ENCODE measurements at places on chromosomes 5 and 9. TPM values are rescaled to one million over a fixed set of nuclear protein-coding genes. Genes with fewer than 3 reads are reported as not detected.

Gene SLC6A18
- total RNA-seq, result not detected

Gene OTP
- not detected for total RNA-seq

Gene PCDHB11
- total RNA-seq, result 1.1 TPM

Gene GABRA6
- total RNA-seq, result not detected

Gene GLRA1
- total RNA-seq, result not detected

GRCh38 chr5:111960476-111961215, 203.7 kb upstream of the NREP start:
- DNase-seq, result no peak

DNA sequence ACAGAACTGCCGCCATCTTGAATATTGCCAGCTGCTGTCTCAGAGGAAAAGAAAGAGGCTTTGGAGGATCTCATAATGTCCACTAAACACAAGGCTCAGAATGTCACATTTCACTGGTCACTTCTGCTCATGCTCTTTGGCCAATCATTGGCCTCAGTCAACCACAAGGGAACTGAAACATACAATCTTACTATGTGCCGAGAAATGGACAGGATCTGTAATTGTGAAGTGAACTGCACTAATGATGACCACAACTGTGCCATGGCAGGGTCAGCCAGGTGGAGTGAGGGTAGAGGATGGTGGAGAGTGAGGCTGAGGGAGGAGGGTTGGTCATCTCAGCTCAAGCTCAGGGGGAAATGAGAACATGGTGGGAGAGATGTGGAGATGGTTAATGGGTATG, 32.8 kb downstream of the GDNF start:
- no peak for DNase-seq

- DNase-seq, result no peak
Measured at GRCh38 chr9:19375538-19375937, 4.5 kb downstream of the RPS6 start.

DNA sequence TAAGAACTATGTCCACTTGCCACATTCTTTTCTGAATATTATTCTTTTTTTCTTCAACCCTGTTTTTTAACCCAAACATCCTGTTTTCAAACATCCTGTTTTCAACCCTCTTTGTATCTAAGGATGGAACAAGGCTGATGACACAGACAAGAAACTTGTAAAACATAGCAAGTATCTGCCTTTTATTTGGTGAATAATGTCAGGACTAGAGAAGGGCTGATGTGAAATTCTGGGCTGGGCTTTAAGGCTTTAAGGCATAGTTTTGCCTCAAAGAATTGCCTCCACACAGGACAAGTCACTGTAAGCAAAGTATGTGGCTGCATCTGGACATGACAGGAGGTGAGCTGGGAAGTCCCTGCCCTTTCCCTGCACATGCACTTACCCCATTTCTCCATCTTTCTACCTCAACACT, 42.5 kb upstream of the RIC1 start:
- DNase-seq, result no peak

DNA sequence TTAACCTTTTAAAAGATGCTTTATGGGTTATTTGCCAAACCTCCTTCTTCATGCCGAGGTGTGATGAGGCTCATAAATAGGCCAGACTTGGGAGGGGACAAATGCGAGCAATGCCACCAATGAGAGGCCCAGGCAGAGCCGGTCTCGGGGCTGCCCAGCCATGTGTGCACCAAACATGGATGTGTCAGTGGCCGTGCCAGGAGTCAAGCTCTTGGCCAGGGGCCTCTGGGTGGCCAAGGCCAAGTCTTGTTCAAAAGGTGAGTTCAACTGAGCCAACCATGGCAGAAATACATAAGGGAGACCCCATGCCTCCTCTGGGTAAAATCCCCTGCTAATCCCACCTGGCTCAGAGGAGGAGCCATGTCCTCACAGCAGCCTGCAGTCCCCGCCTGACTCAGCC, 10.9 kb upstream of the LCN15 start:
- DNase-seq, result no peak

- DNase-seq, result peak; percentile 59
Measured at GRCh38 chr5:33649549-33650482, 209.1 kb downstream of the TARS1 start.

DNA sequence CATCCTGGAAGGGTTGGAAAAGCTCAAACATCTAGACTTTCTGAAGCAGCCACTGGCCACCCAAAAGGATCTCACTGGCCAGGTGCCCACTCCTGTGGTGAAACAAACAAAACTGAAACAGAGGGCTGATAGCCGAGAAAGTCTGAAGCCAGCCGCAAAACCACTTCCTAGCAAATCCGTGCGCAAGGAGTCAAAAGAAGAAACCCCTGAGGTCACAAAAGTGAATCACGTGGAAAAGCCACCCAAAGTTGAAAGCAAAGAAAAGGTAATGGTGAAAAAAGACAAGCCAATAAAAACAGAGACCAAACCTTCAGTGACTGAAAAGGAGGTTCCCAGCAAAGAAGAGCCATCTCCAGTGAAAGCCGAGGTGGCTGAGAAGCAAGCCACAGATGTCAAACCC, 87.6 kb downstream of the MAP1B start:
- no peak for DNase-seq

DNA sequence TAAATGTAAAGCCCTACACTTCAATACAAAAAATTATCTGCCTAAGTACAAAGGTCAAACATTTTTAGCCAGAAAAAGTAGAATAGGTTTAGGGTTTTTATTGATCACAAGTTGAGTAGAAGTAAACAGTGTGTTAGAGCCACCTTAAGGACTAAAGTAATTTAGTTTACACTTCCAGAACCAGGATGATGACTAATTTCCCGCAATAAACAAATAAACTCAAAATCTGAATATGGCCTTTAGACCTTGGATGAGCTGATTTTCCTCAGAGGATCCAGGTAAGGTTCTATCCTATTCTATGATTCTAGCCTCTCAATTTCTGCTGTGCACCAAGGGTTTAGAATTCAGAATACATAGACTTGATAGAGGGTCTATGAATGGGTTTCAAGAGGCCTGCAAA, 179.4 kb upstream of the TBCA start:
- no peak for DNase-seq

- DNase-seq, result peak; percentile 94
Measured at GRCh38 chr9:3863111-3863528, 337.3 kb upstream of the RFX3 start.

- no peak for DNase-seq
Measured at GRCh38 chr5:39471836-39472508, 47.2 kb upstream of the DAB2 start.

- DNase-seq, result no peak
Measured at GRCh38 chr5:159785656-159786055, 130.6 kb upstream of the ADRA1B start.

DNA sequence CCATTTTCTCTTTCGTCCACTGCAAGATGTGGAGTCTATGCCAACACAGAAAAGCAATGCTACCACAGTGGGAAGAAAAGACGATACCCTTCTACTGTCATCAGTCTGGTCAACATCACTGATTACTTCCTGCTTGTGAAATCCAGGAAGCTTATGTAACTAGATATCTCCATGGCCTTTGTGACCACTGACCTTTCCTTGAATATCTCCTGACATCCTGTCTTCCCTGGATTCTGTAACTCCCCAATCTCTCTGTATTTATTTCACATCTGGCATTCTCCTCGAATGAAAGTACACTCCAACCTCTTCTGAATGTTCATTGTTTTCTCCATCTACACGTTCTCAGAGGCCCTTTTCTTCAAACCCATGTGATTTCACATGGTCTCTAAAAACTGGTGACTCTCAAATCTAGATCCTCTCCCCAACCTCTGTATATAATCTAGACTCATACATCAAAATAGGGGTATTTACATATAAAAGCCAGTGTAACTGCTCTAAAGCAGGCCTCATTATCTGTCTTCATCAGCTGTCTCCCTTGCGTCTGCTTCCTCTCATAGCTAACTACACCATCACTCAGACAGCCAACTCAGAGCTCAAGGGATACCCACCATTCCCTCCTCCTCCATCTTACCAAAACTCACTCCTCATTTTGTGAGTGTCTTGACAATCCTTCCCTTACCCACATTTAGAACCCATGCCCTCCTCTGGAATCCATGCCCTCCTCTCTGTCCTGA, 156.8 kb downstream of the SEMA5A start:
- DNase-seq, result no peak

GRCh38 chr5:1966461-1966860, 83.7 kb upstream of the IRX4 start:
- no peak for DNase-seq

- no peak for DNase-seq
Measured at GRCh38 chr9:126290871-126291270, 35.8 kb upstream of the MVB12B start.

GRCh38 chr5:174549254-174549653, 175.1 kb upstream of the MSX2 start:
- DNase-seq, result no peak

DNA sequence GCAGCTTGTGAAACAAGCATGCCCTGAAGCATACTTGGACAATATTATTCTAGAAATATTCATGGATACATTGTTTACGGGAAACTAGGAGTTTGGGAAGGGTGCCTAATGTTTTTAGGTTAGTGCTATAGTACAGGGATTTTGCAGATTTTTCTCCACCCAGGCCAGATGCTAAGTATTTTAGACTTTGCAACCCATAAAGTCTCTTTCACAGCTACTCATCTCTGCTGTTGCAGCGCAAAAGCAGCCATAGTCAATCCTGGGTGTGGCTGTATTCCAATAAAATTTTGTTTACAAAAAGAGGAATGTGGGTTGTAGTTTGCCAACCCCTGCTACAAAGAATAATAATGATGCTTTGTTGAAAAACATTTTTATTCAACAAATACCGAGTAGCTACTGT, 106.2 kb downstream of the CEMIP2 start:
- no peak for DNase-seq

DNA sequence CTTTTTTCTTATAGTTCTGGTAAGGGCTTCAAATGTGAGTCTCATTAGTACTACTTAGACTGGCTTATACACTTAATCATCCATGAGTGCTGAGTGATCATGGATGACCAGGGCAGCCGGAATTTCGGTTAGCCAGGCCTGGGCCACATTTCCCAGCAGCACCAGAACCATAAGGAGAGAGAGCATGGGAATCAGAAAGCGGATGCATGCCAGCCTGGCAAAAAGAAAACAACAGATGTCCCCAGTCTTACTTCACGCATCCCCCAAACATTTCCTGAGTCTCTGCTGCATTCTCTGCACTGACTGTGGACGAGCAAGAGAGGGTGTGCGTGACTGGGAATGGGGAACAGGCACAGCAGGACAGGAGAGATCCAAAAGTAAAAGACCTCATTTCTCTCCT, 371.1 kb upstream of the ZNF608 start:
- DNase-seq, result peak; percentile 7

DNA sequence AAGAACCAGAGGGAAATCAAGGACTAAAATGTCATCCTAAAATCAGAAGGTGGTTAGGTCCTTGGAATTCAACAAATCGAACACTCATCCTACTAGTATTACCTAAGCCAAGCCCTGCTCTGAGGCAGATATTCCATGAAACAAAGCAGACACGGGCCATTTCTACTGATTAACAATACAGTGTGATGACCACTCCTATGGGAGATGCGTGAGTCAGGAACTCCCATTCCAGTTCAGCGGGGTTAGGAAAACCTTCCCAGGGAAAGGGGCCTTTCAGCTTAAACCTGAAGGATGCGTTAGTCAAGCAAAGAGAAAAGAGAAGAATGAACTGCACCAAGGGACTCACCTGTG, 117.8 kb upstream of the LHFPL2 start:
- DNase-seq, result no peak

DNA sequence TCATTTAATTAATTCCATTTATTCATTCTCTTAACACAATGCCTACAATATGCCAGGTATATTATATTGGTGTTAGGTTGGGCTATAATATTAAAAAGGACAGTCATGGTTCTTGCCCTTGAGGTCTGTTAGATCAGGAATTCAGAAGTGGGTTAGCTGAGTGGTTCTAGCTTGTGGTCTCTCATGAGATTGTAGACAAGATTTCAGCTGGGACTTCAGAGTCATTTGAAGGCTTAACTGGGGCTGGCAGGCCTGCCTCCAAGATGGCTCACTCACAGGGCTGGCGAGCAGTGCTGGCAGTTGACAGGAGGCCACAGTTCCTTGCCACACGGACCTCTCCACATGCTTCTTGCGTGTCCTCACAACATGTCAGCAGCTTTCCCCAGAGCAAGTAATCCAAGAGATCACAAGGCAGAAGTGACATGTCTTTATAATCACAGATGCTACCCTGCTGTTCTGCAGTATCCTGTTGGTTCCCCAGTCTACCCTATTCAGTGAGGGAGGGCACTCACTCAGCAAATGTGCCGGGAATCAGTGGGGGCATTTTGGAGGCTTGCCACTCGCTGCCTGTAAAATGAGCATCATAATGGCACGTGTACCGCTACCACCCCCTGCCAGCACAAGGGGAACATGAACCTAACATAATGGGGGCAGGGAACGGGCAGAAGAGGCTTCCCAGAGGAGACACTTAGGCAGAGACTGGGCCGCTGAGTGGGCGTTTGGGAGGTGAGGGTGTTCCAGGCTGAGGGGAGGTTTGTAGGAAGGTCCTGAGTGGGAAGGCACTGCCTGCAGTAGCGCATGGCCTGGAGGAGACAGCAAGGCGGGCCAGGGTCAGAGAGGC, 70.0 kb downstream of the EXOSC2 start:
- DNase-seq, result no peak

GRCh38 chr5:127299678-127300077, 9.1 kb downstream of the MEGF10 start:
- no peak for DNase-seq

DNA sequence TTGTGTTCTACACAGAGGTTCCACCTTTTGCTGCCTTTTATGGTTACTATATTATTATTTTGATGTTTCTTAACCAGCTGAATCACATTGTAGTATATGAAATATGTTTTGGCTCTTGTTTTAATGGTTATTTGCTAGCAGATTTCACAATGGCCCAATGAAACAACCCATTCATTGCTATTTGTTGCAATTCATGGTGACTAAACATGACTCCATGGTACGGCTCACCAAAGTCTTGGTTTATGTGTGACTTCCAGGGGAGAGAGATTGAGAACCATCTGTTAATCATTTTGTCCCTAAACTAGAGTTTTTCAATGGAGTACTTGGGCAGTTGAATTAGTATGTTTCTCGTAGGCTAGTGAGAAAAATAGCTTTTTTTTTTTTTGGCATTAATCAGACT, 108.4 kb downstream of the GHR start:
- DNase-seq, result no peak

DNA sequence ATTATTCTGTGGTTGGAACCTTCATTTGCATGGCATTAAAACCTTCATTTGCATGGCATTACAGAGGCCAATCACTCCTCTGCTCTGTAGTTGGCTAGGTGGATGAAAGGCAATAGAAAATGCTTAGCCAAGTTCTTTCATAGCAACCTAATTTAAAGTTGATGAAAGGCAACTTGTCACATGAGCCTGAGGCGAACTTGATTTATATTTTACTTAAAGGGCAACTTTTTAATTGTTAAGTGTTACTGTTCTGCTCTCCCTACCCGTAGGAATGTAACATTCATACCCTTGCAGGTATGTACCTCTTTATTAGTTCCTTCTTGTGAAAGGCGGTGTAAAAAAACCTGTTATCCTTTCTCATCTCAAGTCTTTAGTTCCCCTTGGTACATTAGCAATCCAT, 7.9 kb upstream of the ERMP1 start:
- DNase-seq, result no peak

DNA sequence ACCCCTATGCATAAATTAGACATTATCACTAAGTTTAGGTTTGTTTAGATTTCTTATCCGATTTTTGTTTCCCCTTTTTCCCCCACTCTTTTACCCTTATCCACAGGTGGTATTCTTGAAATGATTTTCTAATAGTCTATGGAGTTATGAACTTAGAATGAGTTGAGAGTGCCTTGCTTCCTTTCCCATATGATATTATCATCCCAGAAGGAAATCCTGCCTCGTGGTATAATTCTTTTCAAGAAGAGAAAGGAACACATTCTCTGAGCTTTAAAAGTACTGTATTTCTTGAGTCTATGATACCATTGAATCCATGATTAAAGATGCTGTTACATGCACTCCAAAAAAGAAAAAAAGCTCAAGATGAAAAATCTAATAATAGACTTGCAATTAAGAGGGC, 76.9 kb upstream of the ADAMTSL1 start:
- DNase-seq, result no peak

Measured in Daoy (cell line).